Metanephros (tissue), 2 donors: ENCODE measurements at places on chromosomes 3 and 15. TPM values are rescaled to one million over a fixed set of nuclear protein-coding genes. Genes with fewer than 3 reads are reported as not detected.

The ITIH4 gene
- 10.7 TPM for total RNA-seq

The GHSR gene
- not detected for total RNA-seq

The PARP9 gene
- 15.5 TPM for total RNA-seq

The SLC38A3 gene
- 2.9 TPM for total RNA-seq

The TBC1D21 gene
- total RNA-seq, result not detected

The ASB14 gene
- 0.12 TPM for total RNA-seq

The COL7A1 gene
- total RNA-seq, result 27.4 TPM

The PCOLCE2 gene
- 6.0 TPM for total RNA-seq

The PAQR5 gene
- 32.4 TPM for total RNA-seq

The GOLGA8S gene
- 0.12 TPM for total RNA-seq

The POPDC2 gene
- 10.5 TPM for total RNA-seq

The ERICH6 gene
- total RNA-seq, result not detected

The DOCK3 gene
- total RNA-seq, result 0.88 TPM

The DAPK2 gene
- 18.9 TPM for total RNA-seq

The IL17RB gene
- total RNA-seq, result 5.1 TPM

The EBLN2 gene
- total RNA-seq, result 12.1 TPM

The TMEM207 gene
- total RNA-seq, result 12.2 TPM

The MUC20 gene
- total RNA-seq, result 36.7 TPM

The C3orf20 gene
- 0.18 TPM for total RNA-seq

The HMG20A gene
- total RNA-seq, result 44.6 TPM

The ATP13A5 gene
- total RNA-seq, result not detected

The SERPINI2 gene
- 0.82 TPM for total RNA-seq

The ATP10A gene
- 5.1 TPM for total RNA-seq

The ESYT3 gene
- total RNA-seq, result 3.4 TPM

The AHSG gene
- total RNA-seq, result 1.3 TPM

The PTH1R gene
- 127 TPM for total RNA-seq

The ATP13A4 gene
- 2.9 TPM for total RNA-seq

The CHAC1 gene
- total RNA-seq, result 1.6 TPM

The CHSY1 gene
- total RNA-seq, result 39.9 TPM

The NPAP1 gene
- total RNA-seq, result 0.82 TPM

The SNURF gene
- total RNA-seq, result 59.5 TPM

The CCDC191 gene
- total RNA-seq, result 7.1 TPM

The TRPC1 gene
- 21.3 TPM for total RNA-seq
